ENCODE measurements at places on chromosomes 4 and X.

- DNase-seq = no peak
These were observed 6.0 kb downstream of the DHX15 start for GRCh38 chr4:24578364-24578763.

DNA sequence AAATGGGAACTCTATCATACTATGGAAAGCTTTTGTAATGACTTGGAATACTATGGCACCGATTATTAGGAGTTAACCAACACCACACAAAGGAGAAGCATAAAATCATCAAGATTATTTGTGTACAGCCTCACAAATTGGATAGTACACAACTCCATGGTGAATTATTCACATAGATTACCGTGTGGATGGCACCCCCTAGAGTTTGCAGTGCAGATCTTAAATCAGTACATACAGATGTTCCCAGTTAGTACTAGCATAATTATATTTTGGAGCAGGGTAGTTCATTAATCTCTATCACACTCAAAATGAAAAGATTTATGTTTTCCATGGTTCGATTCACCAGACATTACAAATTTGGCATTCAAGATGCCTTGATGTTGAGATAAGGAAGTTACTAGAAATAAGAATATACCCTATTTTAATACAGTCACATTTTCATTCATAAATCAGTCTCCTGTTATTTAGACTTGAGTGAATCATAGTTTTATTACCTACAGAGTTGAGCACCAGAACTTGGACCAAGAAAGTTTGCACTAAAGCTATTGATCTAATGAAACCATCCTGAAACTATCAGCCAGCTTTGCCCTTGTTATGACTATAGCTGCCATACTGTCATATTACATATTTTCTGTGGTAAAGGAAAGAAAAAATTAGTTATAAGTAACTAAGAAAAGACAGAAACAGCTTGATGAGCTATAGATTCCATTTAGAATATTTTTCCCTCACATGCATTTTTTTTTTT lies 531.8 kb downstream of the GLUD2 start:
- DNase-seq = no peak

DNA sequence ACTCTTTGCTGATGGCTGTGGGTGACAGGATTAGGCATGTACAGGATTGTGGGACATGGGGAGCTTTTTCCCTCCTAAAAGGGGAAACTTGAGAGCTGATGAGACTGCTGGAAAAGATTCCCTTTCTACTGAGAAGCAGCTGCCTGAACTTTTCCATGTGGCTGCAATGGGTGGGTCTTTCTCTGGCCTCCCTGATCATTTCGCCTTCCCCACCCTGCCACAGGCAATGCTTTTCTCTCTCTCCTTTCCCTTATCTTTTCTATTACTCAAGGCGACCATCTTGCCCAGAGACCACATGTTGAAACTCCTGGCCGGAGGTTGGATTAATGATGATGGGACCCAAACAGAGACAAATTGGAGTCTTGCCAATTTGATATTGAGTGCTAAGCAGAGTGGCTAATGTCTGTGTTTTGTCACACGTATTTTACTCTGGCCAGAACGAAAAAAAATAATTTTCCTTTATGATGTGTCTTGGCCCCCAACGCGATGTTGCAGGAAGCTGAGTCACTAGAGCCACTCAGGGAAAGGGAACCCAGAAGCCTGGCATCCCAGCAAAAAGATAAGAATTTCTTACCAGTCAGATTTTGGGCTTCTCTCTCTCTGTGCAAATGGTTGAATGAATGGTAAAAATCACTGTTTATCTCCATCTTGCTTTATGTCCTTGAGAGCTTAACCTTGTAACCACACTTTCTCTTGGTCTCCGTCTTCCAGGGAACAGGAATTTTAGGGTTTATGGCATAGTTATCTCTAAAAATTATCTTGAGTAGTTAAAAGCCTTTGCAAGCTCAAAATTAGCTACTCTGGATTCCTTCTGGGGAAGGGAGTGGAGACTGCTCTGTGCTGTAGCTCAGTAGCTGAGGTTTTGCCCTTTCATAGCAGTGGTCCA lies 19.4 kb upstream of the ATP8A1 start:
- DNase-seq = no peak

GRCh38 chr4:20870436-20870835 lies 170.2 kb downstream of the PACRGL start:
- DNase-seq = no peak

DNA sequence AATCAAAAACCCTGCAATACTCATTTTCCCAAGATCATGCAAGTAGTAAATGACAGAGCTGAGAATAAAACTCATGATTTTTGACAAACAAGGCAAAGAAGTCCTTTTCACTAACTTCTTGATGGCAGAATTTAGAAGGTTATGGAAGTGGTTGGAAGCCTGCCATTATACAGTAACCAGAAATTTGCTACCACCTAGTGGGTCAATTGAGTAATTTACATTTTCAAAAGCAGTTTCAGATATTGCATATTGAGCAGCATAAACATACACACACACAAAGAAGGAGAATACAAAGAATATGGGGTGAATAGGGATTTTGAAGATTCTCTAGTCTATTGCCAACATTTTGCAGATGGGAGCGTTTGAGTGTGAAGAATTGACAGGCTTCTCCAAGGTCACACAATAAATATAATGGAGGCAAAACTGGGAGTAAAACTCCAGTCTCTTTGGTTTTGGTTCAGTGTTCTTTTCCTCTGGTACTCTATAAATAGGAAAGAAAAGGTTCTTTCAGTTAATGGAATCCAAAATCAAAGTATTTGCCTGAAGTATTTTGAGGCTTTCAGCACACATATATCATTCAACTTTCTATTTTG lies 70.2 kb downstream of the GC start:
- DNase-seq = no peak

DNA sequence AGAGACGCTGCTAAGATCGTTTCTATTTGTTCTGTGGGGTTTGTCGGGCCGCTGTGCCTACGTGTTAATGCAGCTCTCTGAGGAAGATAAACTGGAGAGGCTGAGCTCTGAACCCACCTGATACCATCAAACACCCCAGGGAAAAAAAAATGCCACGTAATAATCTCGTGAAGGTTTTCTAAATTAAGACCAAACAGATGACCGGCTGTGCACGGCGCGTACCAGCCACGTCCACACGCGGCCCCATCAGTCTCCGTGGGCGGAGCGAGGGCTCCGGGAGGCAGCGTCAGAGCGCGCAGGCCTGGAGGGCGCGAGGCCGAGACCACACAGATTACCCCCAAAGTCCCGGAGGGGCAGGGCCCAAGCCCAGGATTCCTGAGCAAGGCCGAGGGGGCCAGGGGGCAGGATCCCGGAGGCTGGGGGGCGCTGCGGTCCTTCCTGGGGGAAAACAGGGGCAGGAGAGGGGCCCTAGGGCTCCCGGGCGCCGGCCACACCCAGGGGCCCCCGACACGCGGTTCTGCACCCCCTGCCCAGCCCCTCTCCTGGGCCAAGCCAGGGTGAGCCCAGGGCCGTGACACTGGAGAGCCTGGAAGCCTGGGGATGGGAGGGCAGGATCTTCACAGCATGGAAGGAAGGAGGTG lies 91.9 kb downstream of the FAM53A start:
- DNase-seq = no peak

DNA sequence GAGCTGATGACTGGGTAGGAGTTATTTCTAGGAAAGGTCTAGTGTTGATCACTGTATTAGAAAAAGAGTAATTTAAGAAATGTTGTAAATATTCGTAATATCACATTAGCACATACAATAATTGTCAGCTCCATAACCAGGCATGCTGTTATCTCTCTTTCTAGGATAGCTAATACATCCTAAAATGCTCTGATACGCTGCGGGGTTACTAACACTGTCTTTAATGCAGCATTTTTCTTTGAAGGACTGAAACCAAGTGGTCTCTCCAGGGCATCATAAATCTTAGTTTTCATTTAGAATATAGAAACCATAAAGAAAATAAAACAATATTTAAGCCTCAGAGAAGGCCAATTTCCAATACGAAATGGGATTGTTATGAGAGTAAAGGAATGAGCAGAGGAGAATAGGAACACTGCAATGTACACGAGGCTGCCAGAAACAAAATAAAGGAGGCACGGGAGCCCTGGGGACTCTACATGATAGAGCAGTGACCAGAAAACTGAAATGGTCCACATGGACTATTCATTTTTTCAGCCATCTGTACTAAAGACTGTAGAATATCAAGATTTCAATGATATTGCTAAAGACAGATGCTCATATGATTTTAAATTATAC lies 1606.7 kb upstream of the AGA start:
- DNase-seq = no peak

- no peak for DNase-seq
These were observed 11.6 kb downstream of the JAKMIP1 start for GRCh38 chr4:6188687-6189305.

DNA sequence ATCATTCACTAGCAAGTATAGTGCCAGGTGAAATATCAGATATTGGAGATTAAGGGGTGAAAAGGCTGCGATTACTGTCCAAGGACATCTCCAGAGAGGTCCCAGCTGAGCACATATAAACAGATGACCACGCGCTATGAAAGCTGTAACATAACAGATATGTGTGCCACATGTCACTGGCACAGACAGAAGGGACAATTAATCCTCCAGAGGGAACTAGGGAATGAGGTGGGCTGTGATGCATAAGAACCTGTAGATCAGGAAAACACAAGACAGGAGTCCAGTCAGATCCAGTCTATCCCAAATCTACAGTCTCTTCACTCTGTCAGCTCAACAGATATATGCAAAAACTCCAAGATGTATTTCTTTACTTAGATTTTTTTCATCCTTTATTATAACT lies 157.2 kb downstream of the LDB2 start:
- DNase-seq = no peak

DNA sequence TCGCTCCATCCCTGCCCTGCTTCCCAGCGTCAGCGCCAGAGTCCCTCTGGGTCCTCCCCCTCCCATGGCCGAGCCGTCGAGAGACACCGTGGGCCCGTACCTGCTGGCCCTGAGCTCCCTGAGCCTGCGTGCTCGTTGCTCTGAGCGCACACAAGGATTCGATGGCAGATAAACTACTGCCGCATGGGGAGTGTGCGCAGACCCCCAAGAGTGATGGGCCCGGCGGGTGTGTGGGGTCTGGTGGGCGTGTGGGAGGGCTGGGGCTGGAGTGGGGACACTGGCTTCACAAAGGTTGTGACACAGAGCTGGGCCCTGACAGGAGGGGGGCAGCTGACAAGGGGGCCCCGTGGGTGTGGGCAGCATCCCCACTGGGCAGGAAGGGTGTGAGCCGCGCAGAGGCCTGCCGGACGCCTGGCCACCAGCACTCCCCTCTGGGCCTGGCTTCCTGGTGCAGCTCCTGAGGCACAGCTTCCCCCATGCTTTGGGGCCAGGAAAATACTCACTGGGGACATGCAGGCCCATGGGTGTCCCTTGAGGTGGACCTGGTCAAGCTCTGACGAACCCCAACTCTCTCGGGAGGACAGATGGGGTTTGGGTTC lies 4.8 kb upstream of the RGS12 start:
- no peak for DNase-seq

DNA sequence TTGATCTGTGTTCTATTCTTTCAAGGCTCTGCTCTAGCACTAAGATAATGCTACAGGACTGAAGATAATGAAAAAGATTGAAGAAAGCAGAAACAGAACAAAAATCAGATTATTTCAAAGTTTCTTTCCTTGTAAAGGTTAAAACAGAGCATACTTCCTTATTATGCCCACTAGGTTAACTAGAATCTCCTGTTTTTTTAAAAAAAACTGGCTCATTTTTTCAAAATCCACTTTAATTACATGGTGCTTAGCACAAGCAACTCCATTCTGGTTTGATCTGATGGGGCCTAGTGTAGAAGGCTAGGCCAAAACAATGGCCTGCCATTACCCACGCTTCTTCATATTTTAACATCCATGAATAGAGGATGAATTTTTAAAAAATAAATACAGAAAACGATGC lies 1.2 kb upstream of the UBA6 start:
- no peak for DNase-seq

DNA sequence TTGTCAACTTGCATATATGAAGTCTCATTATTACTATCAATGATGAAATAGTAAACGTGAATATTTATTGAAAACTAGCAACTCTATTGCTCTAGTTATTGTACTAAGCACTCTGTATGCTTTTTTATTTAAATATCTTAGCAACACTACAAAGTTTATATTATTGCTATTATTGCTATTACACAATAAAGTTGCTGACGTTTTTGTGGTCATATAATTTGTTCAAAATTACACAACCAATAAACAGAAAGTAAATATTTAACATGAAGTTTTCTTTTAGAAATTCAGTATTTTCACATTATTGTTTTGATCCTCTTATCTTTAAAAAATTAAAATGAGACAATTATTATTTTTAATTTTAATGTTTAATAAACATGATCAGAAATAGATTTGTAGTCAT lies 1521.1 kb upstream of the PCDH7 start:
- DNase-seq = no peak

GRCh38 chr4:88177983-88178625 lies 19.7 kb upstream of the ABCG2 start:
- DNase-seq = no peak

- DNase-seq = no peak
These were observed 8.8 kb upstream of the GRPR start for GRCh38 chrX:16114611-16115010.

GRCh38 chr4:154123897-154124296 lies 335.0 kb upstream of the SFRP2 start:
- DNase-seq = no peak

- no peak for DNase-seq
These were observed 68.7 kb upstream of the SPRY1 start for GRCh38 chr4:123327846-123328429.

- no peak for DNase-seq
These were observed 108.3 kb downstream of the QRFPR start for GRCh38 chr4:121272526-121272925.

- no peak for DNase-seq
These were observed 192.3 kb upstream of the NR3C2 start for GRCh38 chr4:148634476-148634875.

DNA sequence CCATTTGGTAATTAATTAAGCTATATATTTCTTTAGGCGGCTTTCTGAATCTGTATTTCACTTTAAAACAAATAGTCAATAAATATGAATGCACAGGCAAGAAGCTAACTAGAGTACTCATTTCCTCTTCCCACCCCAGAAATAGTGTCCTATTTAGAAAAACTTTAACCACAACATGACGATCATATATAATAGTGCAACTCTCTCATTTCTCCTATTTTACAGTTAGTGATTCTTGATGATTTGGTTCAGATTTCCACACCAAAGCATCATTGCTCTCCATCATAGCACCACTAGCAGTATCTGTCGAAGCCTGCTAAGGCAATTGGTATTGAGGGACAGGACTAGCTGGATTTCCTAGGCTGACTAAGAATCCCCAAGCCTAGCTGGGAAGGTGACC lies 184.0 kb upstream of the GALNTL6 start:
- no peak for DNase-seq
